ENCODE measurements at places on chromosomes 12 and 14.

DNA sequence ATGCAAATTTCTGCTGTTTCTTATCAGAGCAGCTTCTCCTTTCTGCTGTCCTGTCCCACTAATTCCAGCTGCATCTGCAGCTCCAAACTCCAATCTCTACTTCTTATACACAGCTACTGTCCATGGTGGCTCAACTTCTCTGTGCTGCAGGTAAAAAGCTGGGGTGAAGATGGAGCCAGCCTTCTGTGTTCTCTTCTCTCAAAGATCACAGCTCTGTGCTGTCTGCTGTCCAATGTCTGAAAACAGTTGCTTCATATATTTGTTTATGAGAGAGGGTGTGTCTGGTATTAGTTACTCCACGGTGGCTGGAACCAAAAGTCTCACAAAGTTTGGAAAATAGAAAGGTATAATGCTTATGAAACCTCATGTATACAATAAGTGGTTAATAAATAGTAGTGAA lies 445.8 kb upstream of the TBX3 start:
- no peak for DNase-seq

DNA sequence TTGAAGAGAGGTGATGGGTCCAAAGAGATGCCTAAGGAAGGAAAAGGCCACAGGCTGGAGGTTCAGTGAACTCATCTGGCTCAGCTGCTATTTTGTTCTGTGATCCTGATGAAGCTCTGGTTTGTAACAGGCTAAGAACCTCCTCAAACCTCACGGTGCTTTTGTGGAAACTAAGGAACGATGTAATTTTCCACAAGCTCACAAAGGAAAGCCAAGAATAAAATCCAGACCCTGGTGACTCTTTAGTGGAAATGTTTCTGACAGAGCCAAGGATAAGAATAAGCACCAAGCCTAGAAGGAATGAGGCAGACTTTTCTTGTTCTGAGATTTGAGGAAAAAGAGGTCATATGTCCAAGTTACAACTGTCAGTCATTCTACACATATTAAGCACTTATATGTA lies 93.6 kb downstream of the SLC24A4 start:
- DNase-seq = no peak

GRCh38 chr12:88227871-88228270 lies 85.8 kb downstream of the TMTC3 start:
- no peak for DNase-seq

GRCh38 chr12:25992026-25992782 lies 33.7 kb downstream of the RASSF8 start:
- DNase-seq = no peak

DNA sequence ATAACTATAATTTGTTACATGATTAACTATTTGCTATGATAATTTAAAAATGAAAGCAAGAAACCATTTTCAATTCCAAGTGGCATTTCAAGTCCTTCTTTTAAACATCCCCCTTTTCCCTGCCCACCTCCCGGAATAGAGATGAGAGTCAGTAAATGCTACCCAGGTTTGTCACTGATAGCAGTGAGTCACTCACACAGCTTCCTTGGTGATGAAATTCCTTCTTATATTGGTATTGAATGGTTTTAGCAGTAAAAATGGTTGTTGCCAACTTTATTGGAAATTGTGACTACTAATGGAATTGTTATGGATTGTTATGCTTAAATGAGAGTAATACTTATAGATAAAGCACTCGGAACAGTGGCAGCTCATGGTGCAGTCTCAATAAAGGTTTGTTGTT lies 90.5 kb downstream of the PPM1A start:
- no peak for DNase-seq

DNA sequence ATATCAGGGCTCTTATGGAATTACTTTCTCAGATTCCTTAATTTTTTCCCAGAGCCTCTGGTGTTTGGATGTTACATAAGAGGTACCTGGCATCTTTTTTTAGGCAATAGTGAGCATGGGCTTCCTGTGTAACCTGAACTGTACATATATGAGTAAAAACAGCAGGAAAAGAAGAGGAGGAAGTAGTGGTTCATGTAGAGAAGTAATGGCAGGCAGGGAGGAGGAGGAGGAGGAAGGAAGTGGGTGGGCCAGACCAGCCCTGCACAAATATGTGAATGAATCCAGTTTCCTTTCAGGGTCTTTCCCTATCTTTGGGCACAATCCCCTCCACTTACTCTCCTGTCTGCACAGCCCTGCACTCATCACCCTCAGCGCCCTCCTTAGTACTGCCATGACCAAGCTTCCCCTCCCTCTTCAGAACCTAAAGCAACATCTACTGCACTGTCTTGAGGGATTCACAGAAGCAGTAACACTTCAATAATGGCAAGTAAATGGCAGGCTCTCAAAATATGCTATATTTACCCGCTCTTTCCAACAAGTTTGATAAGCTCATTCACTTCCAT lies 40.9 kb upstream of the GSG1 start:
- DNase-seq = no peak
